Mucosa of gallbladder (tissue), 1 donor: ENCODE measurements at places on chromosomes 13 and 19.

DNA sequence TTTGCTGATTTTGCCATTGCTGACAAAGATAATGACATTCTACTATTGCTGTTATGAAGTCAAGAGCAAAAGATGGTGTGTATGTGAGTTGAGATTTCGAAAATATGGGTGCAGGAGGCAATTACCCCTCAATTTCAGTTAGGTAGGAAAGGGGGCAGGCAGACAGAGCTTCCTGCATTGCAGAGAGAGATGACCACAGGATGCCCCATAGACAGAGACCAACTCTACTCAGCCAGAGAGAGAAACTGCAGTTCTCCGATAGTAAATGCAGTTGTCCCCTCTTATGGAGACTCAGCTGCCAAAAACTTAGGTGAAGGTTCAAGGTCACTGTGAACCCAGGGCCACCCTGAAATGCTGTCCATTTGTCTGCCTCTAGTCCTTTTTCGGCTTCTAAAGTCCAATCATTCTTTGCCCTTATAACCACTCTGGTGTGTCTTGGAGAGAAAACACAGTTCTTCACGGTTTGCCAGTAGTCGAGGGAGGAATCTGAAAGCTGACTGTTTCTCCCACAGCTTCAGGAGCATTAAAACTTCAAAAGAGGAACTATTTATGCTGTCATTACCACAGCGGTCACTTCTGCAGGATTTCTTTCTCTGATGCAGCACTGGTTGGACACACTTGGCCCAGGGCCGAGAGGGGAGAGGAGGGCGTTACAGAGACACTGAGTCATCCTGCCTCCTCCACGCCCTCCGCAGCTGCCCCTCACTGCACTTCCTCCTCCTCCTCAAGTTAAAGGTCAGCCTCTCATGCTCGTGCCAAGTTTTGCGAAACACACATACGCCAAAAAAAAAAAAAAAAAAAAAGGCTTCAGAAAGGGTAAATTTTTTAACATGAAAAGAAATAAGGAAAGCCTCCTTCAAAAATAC is 264.3 kb downstream of the FOXO1 start:
- DNase-seq, result peak; percentile 95

GRCh38 chr13:30572859-30573275 is 44.9 kb upstream of the USPL1 start:
- no peak for DNase-seq

- DNase-seq, result no peak
Measured at GRCh38 chr19:21608571-21608970, 103.2 kb downstream of the ZNF429 start.

- DNase-seq, result peak; percentile 90
Measured at GRCh38 chr19:54231077-54231931, 8.5 kb upstream of the LILRB3 start.

GRCh38 chr13:47661076-47661475 is 340.0 kb downstream of the SUCLA2 start:
- no peak for DNase-seq

DNA sequence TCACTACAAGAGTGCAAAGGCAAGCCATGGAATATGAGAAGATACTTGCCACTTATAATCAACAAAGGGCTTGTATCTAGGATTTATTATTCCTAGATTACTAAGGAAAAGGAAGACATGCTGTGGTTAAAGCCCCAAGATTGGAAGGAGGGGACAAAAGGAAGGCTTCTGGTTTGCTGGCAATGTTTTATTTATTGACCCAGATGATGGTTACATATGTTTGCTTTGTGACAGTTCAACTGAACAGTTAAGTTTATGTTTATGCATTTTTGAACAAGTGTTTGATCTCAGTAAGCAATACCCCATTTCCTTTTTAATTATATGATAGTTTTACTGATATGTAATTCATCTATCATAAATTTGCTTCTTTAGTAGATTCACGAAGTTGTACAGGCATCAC is 40.3 kb downstream of the CDADC1 start:
- no peak for DNase-seq

DNA sequence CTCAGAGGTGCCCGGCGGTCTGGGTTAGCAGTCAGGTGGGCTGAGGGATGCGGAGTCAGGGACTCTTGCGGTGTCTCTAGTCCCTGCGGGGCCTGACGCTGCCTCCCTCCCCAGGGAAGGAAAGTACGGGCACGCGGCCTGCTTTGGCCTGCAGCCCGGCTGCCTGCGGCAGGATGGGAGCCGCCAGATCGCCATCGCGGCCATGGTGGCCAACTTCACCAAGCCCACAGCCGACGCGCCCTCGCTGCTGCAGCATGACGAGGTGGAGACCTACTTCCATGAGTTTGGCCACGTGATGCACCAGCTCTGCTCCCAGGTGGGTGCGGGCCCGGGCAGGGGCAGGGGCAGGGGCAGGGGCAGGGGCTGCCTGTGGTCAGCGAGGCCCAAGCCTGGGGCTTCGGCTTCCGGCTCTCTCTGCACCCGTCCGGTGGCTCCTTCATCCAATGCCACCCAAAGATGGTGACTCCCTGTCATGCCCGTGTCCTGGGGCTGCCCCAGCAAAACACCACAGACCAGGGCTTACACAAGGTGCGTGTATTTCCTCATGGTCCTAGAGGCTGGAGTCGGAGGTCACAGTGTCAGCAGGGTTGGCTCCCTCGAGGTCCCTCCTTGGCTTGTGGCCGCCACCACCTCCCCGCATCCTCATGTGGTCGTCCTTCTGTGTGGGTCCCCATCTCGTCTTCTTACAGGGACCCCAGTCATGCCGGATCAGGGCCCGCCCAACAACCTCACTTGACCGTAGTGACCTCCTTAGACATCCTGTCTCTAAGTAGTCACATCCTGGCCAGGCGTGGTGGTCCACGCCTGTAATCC is 11.3 kb upstream of the ZNF554 start:
- DNase-seq, result no peak

GRCh38 chr19:41753159-41753558 is 2.2 kb upstream of the CEACAM6 start:
- peak; percentile 45 for DNase-seq

DNA sequence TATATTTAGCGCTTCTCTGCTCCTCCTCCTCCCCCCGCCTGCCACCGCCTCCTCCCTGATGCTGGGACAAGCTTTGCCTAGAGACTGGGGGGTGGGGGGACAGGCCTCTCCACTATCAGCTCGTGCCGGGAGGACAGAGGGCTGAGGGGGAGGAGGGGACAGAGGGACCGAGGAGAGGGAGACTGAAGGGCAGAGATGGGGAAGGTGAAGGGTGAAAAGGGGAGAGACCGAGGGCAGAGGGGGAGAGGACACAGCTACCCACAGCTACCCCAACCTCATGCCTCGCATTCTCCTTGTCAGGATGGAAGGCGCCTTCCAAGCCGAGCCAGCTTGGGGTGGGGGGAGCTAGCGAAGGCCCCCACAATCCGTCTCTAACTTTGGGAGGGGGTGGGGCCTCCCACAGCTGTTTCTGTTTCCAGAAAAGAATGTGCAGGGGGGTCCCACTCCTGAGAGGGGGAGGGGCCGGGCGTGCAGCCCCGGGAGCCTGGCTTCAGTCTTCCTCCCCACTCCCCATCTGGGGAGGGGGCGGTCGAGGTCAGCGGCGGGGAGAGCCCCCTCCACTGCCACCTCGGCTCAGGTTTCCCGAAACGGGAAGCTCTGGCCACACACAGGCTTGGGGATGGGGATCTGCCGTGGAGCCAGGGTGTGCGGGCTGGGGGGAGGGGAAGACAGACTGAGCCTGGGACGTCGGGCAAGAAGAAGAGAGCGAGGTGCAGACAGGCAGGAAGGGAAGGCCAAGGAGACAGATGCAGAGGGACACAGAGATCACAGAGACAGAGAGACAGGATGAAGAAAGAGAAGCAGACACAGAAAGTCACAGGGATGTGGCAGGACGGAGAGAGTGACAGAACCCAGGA is 1.6 kb downstream of the DACT3 start:
- peak; percentile 21 for DNase-seq

DNA sequence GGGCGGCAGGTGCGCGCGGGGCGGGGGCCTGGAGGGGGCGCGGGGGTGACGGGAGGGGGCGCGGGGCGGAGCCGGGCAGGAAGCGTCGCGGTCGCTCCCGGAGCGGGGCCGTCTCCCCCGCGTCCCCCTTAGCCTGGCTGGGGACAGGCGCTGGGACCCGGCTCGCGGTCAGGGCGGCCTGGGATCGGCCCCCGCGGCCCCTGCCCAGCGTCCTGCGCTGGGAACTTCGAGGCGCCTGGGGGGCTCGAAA is 74.7 kb upstream of the MCF2L start:
- no peak for DNase-seq

DNA sequence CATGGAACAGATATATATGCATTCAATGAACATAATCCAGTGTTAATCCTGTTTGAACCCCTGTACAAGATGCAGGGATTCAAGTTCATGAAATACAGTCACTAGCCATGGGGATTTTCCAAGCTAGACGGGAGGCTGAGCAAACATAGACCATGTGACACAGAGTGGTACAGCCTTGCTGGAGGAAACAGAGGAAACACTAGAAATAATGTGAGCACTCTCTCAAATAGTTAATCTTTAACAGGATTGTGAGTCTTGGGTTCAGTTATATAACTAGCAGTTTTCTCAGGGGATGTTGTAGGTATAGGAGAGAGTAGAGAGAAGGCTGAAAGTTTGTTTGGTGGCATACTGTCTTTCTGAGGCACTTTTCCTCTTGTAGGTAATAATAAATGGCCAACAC is 13.9 kb upstream of the LGALS16 start:
- DNase-seq, result no peak

DNA sequence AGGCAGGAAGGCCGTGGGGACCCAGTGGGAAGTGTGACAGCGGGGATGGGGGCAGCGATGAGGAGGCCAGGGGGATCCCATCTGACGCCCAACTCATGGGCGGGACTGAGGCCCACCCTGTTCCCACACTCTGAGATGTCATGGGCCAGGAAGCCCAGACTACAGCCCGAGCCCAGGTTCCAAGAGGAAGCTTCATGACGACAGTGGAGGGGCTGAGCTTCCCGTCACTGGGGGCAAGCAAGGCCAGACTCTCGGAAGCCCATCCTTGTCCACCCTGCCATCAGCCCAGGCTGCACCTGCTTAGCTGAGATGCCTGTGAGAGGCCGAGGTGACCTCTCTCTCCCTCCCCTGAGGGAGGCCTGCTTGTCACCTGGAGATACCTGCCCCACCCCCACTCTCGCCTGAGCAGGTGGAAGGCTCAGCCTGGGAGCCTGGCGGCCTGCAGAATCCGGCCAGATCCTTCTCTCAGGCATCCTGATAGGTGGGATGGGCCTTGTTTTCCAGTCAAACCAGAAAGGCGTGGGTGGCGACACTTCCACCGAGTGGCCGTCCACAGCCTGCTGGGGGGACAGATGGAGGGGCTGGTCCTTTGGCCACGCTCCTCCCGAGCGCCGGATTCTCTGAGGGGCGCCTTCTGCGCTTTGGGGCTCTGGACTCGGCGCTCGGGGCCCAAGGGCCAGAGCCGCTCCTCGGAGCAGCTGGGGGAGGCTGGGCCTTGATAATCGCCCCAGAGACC is 4.8 kb downstream of the ZBTB7A start:
- DNase-seq, result peak; percentile 83

GRCh38 chr13:35143123-35143522 is 201.1 kb downstream of the NBEA start:
- DNase-seq, result no peak

- DNase-seq, result no peak
Measured at GRCh38 chr19:3733549-3734309, 25.5 kb downstream of the TJP3 start.

DNA sequence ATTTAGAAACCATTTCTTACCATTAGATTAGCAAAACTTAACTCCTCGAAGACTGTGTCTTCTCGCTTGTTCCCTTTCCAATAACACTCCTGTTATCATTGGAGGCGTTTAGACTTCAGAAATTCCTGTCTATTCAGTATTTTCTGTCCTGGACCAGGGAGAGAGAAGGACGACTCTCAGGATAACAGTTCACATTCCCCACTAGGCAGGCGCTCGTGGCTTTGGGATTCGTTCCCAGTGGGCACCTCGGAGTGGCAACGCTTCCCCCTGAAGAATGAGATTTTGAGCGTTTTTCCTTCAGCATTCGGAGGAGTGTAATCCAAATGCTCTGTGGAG is 429 bp upstream of the ZNF225 start:
- DNase-seq, result no peak

- no peak for DNase-seq
Measured at GRCh38 chr13:108427355-108427754, 157.8 kb downstream of the TNFSF13B start.

GRCh38 chr13:59230484-59231264 is 933.1 kb downstream of the DIAPH3 start:
- DNase-seq, result no peak

- no peak for DNase-seq
Measured at GRCh38 chr19:14972676-14973075, 7.0 kb downstream of the SLC1A6 start.

- peak; percentile 26 for DNase-seq
Measured at GRCh38 chr19:45613926-45614725, 12.1 kb upstream of the GPR4 start.

GRCh38 chr13:31631071-31631470 is 108.3 kb upstream of the RXFP2 start:
- DNase-seq, result no peak

GRCh38 chr19:42441049-42441445 is 1.7 kb downstream of the CXCL17 start:
- DNase-seq, result no peak

- DNase-seq, result no peak
Measured at GRCh38 chr13:99896369-99897075, 75.0 kb downstream of the ZIC5 start.

DNA sequence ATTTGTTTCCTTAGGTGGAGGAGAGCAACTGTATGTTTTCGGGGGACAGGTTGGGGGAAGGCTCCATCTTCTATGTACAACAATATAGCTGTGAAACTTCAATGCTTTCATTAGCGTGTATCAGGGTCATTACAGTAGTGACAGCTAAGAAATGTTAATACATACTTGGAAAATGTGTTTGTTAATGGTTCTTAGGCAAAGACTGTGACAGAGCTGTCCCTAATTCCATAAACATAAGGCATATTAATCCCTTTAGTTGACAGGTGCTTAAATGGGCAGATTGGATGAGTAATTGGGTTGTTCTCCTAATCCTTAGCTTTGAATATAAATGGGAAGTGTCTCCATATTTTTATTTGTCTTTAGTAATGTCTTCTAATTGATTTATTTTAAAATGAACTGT is 313.7 kb downstream of the HS6ST3 start:
- DNase-seq, result no peak

DNA sequence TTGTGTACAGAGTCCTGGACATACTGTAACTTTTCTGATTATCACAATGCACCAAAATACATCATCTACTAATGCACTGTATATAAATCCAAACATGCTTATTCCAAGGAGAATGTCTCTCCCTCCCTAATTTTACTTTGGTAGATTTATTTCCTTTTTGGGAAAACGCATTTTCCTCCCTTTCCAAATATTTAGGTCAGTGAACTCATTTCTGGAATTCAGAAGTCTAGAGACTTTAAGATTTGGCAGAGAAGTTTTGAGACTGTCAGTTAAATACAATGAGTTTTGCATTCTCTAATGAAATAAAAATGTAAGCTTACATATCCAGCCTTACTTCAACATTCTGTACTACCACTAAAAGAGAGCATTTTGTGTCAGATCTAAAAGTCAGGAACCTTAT is 165.8 kb upstream of the EDNRB start:
- DNase-seq, result no peak
